SW480 (cell line): ENCODE measurements at places on chromosomes 1 and 21.

DNA sequence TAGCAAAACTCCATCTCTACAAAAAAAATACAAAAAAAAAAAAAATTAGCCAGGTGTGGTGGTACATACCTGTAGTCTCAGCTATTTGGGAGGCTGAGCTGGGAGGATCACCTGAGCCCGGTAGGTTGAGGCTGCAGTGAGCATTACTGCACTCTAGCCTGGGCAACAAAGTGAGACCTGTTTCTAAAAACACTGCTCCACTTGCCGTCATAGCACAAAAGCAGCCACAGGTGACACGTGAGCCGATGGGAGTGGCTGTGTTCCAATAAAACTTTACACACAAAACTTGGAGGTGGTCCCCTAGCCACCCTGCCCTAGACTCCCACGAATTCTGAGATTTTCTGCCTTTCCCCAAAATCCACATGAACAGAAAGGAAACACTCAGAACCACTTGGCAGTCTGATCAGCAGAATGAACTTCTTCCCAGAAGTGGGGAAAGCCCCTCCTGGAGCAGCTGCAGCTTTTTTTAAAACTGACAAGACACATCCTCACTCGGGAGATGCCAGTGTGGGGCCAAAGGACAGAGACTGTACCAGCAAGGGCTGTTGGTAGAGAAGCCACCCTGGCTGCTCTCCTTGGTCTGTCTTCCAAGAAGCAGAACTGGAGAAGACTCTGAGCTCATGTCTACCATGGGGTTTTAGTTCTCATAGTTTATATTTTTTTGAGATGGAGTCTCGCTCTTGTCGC lies 23.3 kb downstream of the PLEKHM2 start:
- DNase-seq = no peak

GRCh38 chr1:58786184-58786926 lies 2.5 kb upstream of the JUN start:
- no peak for DNase-seq

GRCh38 chr1:223102797-223103533 lies 40.1 kb downstream of the TLR5 start:
- no peak for DNase-seq

GRCh38 chr1:8597455-8597854 lies 220.0 kb downstream of the RERE start:
- DNase-seq = no peak

GRCh38 chr1:220894025-220894923 lies 15.0 kb downstream of the HLX start:
- DNase-seq = no peak

DNA sequence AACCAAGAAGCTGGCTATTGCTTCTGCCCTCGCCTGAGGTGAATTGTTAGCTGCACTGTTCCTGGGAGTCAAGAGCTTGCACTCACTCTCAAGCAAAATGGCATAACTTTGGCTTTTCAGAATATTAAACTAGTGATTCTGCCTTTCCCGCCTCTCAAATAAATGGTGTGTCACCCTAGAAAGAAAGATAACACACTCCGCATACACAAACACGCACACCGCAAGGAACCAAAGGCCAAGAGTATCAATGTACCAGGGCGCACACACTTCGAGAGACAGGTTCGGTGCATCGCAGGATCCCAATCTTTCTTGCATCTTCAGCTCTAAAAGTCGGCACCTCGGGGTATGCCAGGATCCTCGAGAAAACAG lies 470 bp upstream of the RTCA start:
- DNase-seq = peak; percentile 21

DNA sequence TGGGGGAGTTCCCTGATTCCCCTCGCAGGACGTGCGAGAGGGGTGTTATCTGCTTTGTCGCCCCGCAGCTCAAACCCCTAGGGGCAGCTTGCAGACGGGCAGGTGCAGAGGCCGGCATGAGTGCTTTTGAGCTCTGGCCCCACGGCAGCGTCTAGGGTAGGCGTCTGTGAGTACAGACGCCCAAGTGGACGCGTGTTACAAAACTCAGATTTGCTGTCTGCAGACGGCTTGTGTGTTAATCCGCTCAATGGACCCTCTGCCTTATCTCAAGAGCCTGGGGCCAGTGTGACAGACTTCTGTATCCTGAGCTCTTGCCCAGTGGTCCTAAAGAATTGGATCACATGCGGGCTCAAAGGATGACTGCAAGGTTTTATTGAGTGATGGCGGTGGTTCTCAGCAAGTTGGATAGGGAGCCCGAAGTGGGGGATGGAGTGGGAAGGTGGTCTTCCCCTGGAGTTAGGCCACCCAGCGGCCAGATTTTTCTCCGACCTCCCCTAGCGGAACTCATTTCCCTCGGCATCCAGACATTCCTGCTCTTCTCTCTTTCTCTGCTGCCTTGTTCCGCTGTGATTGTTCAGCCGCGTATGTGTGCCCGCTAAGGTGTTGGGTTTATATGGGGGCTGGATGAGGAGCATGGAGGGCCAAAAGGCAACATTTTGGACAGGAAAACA lies 9.4 kb downstream of the CFHR4 start:
- DNase-seq = no peak

DNA sequence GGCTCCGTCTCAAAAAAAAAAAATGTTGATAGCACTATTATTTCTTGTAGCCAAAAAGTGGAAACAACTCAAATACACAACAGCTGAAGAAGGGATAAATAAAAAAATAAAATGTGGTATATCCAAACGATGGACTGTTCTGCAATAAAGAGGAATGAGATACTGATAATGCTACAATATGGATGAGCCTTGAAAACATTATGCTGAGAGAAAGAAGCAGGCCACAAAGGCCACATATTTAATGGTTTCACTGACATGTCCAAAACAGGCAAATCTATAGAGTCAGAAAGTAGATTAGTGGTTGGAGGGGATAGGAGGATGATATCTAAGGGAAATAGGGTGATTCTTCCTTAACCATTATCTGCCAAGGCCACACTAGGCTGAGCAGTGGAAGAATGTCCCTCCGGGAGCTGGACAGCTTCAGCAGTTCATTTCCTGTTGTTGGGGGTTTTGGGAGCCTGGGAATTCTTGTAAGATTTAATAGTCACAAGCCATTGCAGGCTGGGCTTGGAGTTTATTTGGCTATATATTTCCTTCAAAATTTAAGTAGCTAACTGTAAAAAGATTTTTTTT lies 53.5 kb downstream of the ST3GAL3 start:
- DNase-seq = no peak

DNA sequence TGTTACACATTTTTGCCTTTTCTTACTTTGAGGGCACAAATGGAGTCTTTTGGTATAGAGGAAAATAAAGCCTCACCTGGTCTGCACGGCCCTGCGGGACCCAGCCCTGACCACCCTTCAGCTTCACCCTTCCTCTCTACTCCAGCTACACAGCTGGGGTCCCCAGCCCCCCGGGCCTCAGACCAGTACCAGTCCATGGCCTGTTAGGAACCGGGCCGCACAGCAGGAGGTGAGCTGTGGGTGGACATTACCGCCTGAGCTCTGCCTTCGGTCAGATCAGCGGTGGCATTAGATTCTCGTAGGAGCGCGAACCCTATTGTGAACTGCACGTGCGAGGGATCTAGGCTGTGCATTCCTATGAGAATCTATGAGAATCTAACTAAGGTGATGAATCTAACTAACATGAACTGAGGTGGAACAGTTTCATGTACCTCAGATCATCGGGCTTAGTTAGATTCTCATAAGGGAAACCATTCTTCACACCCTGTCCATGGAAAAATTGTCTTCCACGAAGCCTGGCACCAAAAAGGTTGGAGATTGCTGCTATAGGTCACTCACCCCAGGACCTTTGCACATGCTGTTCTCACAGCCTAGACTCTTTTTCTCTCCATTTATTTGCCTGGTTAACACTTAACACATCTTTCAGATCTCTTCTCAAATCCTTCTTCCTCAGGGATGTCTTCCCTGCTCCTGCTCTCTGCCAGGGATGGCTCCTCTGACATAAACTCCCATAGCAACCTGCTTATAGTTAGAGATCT lies 37.5 kb upstream of the ECE1 start:
- DNase-seq = no peak

DNA sequence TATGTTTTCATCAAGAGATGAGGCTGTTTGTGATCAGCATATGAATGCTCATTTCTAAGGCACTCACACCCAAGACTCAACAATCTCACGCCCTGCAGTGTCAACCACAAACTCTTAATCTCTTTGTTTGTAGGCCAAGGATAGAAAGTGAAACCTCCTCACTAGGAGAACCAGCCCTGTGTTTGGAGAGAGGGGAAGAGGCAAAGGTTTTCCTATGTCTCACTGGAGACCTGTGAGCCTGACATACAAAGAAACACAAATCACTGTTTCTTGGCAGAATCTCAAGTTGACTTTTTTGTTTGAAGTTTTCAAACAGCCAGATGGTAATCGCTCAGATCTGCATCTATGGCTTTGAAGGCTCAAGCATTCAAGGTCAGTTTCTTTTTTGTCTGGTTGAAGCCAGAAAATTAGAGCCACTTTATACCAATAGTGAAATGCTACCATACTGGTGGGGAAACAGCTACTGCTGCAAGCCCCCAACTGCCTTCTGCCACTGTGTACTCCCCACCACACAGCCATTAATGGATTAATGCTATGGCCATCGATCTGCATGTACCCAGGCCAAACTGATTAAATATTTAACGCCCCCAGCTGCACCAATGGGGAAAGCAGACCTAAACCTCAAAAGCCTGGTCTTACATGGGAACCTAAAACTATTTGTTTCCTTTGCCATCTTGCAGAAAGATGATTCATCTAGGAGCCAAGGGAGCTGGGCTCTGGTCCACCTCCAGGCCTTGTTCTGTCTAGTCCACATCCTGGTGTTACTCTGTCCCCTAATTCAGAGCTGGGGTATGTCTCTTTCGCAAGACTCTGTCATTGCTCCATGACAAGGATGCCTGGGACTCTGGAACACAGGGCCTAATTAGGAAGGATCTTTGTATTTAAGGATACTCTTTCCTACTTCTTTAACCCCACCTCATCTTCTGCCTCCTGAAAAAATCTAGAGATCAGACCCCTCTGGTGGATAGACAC lies 16.3 kb downstream of the PDZK1 start:
- peak; percentile 24 for DNase-seq

DNA sequence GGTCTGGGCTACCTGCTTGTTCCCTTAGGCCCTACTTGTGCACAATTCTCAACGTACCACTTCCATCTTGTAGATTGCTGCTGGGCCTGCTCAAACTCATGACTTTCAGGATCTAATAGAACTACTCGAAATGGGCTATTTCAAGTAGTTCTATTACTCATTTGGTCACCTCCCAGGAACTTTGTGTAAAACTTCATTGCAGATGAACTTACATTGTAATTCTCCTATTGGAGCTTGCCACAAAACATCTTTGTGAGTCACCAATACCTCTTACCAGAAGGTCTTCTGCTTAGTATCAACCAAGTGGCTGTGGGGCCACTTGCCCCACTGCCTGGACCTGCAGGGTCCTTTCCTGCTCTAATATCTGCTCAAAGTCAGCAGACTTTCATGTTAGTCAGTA lies 10.7 kb upstream of the MYOCOS start:
- no peak for DNase-seq

DNA sequence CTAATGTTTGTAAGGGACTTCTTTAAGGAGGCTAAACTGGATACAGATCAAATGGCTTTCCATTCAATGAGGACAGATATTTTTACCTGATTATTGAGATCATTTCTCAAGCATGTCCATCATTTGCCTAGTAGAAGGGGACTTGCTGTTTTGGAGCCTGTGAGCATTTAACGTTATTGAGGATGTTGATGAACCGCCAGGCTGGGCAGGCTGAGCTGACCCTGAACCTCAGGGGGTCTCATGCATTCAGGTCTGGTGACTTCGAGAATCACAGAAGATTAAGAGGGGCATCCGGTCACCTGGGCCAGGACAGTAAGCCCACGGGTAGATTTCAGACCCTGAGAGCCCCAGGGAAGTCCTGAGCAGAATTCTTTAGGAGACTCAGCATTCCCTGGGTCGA lies 63.1 kb downstream of the BACE2 start:
- no peak for DNase-seq
